Anterior cingulate cortex (tissue), 58 donors: ENCODE measurements at places on chromosomes 3 and 15.
A peak's percentile ranks its signal among the peaks of the same experiment; 100 is the strongest.

DNA sequence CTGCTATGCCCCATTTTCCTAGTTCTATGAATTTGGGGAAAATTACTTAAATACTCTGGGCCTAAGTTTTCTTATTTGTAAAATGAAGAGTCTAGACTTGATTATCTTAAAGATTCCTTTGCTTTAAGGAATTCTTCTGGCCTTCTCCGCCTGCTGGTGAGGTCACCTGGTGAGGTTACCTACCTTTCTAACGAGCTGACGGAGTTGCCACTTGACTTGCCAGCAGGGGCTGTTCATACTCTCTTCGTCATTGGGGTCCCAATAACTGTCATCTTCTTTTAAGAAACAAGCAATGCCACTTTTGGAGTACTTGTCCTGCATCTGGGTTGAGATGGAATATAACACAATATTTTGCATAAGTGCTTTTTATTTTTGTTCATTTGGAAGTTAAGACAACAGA lies 8.6 kb downstream of the TNFSF10 start:
- no peak for DNase-seq

DNA sequence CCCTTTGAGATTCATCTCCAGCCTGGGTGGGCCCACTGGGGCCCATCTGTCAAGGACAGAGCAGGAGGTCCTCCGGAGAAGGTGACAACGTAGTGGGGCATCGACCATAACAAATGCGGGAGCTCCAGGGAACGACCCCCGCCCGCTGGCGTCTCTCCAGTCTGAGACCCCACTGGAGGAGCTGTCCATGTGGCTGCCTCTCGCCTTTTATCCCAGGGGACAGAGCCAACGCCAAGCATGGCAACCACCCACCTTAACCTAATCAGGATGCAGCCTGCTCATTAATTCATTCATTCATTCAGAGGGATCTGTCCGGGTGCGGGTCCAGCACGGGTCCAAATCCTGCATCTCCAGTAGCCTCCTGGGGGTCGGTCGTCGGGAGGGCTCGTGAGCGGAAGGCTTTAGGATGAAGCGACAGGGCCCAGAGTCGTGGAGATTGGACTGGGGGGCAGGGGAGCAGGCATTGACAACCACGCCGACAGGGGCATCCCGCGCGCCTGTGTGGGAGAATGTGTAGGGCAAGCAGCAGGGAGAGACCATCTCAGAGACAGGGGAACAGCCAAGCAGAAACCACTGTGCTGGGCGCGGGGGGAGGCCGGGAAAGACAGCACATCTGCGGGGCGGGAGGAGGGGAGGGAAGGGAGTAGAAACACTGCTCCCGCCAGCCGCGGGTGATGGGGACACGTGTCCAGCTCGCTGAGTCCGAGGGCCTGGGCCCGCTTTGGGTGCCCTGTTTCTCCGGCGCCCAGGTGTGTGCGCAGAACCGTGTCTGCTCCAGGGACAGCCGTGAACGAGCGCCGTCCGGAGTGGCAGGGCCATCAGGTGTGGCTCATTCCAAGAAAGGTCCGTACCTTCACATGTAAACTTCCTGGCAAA lies 1.9 kb downstream of the PIGZ start:
- DNase-seq = no peak

- DNase-seq = peak; percentile 65
Observed at GRCh38 chr3:183812761-183813445, 12.5 kb downstream of the MAP6D1 start.

- no peak for DNase-seq
Observed at GRCh38 chr3:187978433-187979011, 175.4 kb upstream of the LPP start.

DNA sequence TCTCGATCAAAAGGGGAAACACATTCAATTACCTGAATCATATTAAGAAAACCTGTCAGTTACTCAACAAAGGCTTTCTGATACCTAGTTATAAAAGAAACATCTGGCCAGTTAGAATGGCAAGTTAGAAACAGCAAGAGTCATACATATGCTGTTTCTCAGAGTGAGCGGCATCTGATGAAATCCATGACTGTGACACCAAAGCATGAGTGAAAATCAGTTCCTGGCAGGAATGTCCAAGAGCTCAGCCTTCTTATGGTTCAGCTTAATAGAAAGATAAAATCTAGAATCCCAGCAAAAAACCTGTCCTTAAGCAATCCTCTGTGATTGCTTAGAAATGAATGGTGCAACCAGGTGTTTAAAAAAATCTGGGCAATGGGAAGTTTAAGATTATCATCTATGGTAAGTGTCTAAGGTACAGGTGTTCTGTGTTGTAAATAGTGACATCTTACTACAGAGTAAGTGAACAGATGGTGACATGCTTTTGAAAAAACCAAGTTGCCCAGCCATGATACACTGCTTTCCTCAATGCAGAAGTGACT lies 18.8 kb downstream of the B4GALT4 start:
- DNase-seq = no peak

GRCh38 chr3:122060040-122060698 lies 5.0 kb downstream of the CD86 start:
- no peak for DNase-seq

DNA sequence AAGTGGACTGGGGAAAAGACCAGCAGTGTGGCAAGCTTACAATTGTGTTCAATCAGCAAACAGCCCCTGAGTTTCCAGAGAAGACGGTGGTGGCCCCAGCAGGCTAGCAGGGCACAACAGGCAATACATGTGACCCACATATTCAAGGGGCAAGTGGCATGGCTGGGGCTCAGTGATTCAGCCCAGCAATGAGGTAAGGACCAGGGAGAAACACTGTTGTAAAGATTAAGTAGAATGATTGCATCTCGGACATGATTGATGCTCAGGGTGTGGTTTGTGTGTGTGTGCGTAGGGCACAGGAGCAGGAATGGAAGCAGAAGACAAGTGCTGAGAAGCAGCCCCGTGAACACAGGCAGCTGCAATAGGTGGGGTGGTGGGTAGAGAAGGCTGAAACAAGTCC lies 37.9 kb downstream of the KLHL6 start:
- DNase-seq = no peak

- no peak for DNase-seq
Observed at GRCh38 chr3:47283193-47283537, 421 bp downstream of the KLHL18 start.

DNA sequence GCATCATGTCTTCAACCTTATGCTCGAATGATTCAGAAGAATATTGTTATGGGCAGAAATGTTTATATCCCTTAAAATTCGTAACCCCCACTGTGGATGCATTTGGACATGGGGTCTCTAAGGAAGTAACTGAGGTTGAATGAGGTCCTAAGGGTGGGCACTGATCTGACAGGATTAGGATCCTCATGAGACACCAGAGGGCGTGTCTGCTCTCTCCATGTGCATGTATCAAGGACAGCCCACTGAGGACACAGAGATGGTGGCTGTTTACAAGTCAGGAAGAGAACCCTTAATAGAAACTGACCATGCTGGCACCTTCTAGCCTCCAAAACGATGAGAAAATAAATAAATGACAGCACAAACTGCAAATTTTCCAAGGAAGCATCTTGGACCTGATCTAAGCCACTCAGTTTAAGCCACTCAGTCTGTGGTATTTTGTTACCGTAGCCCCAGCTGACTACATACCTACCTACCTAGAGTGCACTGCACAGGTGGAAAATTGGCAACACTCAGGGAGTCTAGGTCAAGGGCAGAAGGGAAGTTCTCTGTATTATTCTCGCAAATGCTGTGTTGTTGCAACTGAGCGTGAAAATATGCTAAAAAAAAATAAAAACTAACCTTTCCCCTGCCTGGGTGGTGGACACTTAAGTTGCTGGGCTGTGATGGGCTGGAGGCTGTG lies 126.6 kb downstream of the TJP1 start:
- no peak for DNase-seq

GRCh38 chr15:31488437-31489204 lies 162.0 kb downstream of the KLF13 start:
- DNase-seq = peak; percentile 28

DNA sequence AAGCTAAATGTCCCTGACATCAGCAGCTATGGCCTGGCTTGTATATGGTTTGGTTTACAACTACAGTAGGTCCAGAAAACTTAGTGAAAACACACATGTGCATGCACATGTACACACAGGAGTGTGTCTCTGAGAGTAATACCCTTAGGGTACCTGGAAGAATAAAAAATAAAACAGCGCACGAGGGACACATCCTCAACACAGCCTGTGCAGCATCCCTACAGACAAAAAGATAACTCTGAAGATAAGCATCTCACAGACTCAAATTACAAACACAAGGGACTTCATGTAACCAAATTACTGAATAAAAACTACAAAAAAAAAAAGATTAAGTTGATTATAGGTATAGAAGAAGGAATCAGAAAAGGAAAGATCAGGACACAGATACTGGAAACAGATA lies 108.8 kb downstream of the CTNNB1 start:
- DNase-seq = no peak

DNA sequence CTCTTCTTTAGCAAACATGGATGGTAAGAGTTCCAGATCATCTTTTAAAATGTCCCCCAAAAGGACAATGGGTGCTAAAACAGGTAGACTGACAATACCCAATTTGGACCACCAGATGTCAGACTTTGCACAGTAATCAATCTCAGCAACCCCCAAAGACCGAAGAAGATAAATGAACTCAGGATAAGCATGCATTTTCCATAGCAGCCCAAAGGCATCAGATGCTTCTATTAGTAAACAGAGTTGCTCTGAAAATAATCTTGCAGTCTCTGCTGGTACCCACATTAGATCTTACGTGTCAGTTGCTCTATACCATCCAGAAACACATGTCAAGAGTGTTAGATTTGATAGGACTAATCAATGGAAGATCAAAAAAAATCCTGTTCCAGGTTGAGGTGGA lies 20.6 kb downstream of the MYH15 start:
- DNase-seq = no peak

GRCh38 chr3:172262991-172263608 lies 185.2 kb downstream of the GHSR start:
- DNase-seq = no peak

DNA sequence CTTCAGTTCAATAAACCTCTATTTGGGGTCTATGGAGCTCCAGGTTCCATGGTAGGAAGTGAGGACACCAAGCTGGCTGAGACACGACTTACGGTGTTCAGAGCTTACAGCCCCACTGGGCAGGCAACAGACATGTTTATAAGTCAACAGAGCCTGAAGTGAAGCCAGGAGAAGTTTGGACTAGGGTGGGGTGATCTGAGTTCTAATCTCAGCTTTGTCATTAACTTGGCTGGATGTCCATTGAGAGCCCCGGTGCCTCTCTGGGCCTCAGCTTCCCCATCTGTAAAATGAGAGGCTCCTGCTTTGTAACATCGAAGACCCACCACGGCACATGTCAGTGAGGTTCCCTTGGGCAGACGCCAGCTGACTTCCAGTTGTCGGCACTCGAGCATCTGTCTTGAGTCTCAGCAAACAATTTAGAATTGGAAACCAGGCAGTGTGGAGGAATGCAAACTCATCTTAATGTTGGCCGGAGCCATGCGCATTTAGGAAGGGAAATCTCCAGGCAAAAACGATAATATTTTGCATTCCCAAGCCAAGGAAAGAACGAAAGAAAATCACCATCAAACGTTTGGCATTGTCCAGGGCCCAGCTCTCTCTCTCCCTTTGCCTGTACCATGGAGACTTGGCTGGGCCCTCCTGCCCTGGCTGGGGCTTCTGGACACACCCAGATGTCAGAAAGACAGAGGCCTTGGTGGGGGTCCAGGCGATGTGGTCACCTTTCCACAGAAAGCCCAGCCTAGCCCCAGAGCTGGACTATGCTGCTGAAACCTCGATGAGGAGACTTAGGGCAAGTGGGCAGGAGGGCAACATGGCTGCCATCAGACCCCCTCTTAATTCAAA lies 18.4 kb downstream of the ITGA11 start:
- no peak for DNase-seq

- no peak for DNase-seq
Observed at GRCh38 chr3:41175365-41175764, 23.9 kb upstream of the CTNNB1 start.

GRCh38 chr3:9293076-9293475 lies 43.6 kb upstream of the SRGAP3 start:
- no peak for DNase-seq

DNA sequence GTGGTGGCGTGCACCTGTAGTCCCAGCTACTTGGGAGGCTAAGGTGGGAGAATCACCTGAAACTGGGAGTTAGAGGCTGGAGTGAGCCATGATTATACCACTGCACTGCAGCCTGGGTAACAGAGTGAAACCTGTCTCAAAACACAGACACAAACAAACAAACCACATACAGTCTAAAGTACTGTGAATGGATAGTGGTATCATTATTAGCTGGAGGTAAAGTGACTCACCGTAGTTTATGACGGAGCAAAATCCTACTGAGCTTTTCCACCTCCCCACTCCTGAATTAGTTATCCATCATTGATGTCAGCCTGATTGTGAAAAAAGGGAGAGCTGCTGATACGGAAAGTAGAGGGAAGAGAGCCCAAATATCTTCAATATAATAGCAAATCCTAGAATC lies 3.2 kb upstream of the CNOT10 start:
- DNase-seq = no peak

DNA sequence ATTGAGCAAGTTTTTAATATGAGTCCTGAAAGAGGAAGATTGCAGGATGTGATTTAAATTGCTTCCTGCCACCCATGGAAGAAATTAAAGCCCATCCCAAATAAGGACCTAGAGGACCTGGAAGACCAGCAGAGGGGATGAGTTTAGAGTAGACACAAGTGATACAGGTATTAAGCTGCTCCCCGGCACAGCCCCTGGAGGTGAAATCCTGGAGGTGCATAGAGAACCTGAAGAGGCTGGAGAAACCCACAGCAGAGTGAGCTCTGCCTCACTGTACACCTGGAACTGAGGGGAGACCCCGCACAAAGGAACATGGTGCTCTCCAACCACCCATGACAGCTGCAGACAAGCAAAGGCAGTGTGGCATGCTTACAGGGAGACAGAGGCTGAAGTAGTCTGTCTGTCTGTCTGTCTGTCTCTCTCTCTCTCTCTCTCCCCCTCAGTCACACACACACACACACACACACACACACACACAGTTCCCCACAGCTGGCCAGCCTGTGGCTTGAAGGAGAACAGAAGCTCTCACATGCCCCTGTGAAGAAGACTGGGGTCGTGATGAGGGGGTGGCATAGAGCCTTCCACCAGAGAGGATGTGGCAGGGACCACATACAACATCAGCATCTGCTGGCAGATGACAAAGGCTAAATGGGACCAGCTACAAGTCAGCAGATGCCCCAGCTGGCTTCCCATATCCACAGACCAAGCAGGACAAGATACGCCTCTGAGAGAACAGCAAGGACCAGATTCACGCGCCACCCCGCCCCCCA lies 38.1 kb downstream of the FSIP1 start:
- DNase-seq = no peak

- DNase-seq = no peak
Observed at GRCh38 chr15:83068054-83068453, 1.0 kb upstream of the BTBD1 start.
